Common myeloid progenitor, CD34-positive (primary cell): ENCODE measurements at places on chromosomes 2 and 18.

DNA sequence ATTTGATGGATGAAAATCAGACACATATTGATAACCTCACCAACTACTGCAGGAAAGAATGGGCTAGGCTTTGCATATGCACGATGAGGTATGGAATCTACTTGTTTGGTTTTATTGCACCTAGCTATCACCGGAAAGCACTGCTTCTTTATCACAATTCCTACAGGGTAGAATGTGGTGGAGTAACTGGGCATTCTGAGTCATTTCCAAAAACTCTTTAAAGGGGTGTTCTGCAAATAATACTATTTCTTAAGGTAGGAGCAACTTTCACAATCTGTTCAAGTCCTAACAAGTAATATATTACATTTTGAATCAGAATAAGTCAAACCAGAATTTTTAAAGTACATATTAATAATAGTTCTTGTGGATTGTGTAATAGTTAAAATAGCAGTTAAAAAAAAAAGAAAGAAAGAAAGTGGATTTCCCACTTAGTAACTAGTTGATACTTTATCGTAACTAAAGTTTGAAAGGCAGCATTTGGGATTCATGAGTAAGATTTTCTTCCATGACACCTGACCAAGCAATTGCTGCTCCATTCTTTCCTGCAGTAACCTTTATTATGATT, 40.5 kb downstream of the INO80C start:
- DNase-seq = no peak

DNA sequence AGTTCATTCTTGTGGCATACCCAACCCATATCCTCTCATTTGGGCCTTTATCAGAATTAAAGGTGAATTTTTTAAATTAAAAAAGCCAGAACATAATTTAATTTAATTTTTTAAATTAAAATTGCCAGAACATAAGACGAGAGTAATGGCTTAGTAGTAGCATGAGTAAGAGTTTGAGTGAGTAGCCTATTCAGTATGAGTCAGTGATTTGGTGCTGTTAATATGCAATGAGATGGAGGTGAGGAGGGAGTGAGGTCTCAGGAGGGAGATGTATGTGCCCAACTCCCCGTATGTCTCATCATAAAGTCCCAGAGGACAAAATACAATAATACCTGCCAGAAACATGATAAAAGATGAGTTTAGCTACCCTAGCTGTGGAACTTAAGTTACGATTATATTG, 115.3 kb upstream of the THOC1 start:
- no peak for DNase-seq

- DNase-seq = no peak
Observed at GRCh38 chr2:47935071-47935470, 28.8 kb upstream of the FBXO11 start.

DNA sequence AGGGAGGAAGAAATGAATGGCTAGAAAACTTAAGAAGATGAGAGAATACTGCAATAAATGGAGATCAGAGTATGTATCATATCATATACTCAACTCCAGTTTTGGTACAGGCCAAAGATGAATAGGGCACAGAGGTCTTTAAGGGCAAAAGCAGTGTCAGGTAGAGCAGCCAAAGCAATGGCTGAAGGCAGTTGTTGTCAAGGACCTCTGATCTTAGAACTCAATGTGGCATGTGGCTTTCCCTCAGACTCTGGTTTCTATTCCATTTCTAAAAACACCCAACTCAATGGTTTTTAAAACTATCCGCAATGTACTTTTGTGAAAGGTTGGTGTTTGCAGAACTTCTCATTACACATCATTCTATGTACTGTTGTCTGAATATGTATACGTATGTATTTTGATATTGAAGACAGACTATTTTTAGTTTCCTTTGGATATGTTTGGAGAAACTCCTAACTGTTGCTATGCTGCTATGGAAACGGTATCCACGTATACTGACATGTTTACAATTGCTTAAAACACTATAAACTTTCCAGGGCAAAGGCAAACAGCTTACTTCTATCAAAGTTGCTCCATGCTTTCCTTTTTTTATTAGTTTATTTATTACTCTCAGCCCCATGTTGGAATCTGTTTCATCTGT, 58.1 kb upstream of the PELI1 start:
- DNase-seq = no peak

DNA sequence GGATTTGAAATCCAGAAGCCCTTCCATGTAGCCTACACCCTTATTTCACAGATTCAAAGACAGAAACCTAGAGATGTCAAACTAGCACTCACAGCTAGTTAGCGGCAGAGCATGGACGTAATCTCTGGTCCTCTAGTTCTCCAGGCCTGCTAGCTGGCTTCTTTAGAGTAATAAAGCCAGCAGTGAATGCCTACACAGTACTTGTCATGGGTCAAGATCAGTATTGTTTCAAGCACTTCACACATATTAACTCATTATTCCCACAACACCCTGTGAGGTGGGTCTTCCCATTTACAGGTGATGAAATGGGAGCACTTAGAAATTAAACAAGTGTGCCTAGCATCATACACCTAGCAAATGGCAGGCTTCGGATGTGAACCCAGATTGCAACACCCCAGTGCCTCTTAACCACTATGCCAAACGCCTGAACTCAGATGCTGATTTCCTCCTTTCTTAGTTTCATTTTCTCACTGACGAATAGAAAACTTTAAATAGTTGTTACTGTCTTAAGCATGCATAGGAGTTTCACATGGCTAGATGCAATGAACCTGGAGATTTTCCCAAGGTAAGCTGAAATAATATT, 14.5 kb upstream of the ZBTB14 start:
- peak; percentile 83 for DNase-seq

DNA sequence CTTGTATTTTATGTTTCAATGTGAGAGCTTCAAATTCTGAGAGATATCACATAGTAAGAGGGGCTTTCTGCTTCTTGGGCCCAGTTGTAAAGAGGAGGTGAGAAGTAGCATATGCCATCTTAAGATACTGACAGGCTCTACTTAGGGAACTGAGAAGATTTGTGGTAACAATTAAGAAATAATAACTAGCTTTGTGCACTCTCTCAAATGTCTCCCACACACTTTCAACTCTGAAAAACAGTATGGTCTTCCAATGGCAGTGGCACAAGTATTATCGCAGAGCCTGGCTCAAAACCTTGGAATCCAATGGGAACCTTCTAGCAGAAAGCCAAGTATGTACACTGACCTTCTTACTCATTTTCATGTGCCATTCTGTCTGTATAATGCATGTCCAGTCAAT, 80.3 kb upstream of the FAM237A start:
- no peak for DNase-seq

DNA sequence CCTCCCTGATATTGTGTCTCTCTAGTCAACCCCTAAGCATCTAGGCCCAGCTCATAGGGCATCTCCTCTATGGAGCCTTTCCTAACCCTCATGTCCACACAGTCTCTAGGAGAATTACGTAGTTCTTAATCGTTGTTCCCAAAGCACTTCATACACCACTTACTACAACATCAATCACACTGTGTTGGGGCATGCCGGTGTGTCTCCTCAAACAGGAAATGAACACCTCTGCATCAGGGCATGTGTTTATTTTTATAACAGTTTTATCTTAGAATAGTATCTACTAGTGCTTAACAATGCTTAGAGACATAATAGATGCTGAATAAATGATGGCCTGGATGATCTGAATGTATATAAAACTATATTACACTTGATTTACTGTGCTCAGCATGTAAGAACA, 19.7 kb downstream of the CYP1B1 start:
- DNase-seq = no peak

DNA sequence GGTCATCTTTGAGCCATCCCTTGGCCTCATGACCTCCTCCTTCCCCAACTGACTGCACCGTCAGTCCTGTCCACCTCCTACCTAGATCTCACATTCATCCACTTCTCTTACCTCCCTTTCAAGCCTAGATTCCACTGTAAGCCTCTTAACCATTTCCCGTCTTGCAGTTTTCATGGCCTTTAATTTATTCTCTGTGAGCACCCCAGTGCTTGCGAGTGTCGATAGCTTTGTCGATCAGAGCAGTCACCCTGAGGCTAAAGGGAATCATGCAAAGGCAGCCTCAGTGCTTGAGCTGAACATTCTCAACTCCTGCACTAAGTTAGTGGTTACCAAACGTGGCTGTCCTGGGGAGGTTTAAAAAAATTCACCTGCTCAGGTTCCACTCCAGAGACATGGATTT, 14.7 kb downstream of the ARHGAP25 start:
- no peak for DNase-seq
